ENCODE measurements at places on chromosomes 5 and 9. TPM values are rescaled to one million over a fixed set of nuclear protein-coding genes. Genes with fewer than 3 reads are reported as not detected.

DNA sequence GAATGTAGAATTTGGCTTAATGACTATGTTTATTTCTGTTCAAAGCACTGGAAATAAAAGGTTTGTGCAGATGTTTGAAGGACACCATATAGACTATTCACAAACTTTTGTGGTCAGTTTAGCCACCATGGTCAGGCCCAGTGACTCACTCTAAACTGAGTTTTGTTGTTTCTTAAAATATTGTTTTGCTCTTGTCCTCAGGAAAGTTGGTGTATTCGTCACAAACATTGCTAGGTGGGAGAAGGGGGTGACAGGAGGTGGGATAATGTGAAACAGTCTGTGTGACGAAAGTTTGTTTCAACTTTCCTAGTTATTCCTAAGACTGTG lies 35.0 kb upstream of the LIFR start:
- no peak for DNase-seq

Gene PCDHA1
- total RNA-seq: not detected

DNA sequence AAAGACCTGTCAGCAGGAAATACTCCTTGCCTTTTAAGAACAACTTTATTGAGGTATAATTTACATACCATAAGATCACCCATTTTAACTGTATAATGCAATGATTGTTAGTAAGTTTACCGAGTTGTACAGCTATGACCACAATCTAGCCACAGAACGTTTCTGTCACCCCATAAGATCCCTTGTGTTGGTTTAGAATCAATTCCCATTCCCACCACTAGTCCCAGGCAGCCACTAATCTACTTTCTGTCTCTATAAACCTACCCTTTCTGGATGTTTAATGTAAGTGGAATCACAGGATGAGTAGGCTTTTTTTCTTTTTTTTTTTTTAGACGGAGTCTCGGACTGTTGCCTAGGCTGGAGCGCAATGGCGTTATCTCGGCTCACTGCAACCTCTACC lies 4.4 kb downstream of the GPR107 start:
- no peak for DNase-seq

GRCh38 chr5:154986151-154986550 lies 27.4 kb upstream of the KIF4B start:
- DNase-seq: no peak

Gene GPR150
- total RNA-seq: 0.37 TPM
